ENCODE measurements at places on chromosomes 6 and 20.

GRCh38 chr6:52514514-52514913 lies 62.3 kb downstream of the TRAM2 start:
- DNase-seq = no peak

DNA sequence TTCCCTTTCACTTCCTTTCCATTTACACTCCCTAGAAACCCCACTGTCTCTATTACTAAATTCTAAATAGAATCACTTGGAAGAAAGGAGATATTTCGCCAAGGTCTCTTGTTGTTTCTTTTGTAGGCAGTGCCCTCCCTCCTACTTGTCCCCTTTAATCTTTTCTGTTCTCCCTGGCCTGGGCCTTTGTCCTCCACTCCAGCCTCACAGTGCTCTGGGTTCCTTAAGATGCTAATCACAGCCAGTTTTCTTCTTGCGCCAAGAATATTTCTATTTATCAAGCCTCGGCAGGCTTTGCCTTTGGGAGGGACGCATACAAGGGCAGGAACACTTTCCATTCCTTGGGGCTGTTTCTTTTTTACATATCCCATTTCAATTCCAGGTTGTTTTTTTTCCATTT lies 520.6 kb upstream of the CHD6 start:
- no peak for DNase-seq

GRCh38 chr6:149235130-149235561 lies 82.4 kb upstream of the TAB2 start:
- DNase-seq = no peak

DNA sequence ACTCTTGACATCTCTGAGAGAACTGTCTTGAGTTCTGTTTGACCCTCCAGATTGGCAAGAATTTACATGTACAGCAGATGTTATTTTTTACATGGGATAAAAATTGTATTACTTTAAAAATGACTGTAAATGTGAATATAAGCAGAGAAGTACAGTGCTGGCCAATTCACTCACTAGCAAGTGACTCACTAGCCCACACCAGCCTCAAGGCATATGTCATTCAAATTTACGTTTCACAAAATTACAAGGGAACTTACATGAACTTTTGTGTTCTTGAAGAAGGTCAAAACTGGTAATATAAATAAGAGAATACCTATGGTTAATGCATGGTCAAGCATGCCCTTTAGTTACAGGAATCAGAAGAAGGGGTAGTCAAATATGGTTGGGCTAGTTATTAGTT lies 54.0 kb upstream of the HMGCLL1 start:
- no peak for DNase-seq

DNA sequence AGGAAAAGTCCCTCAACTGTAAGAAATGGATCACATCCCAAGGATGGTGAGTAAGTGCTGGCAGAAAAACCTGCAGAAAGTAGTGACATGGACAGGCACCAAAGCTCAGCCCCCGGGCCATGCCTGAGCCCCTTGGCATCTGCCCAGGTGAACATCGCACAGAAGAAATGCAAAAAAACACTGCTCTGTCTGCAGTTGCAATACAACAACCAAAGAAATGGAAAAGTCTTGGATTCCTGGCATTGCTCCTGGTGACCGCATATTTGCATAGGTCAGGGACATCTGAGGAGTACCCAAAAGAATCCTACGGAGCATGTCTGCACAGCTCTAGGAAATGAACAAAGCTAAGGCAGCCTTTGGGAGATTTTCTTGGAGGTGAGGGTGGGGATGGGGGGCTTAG lies 63.1 kb upstream of the PTPRT start:
- no peak for DNase-seq

DNA sequence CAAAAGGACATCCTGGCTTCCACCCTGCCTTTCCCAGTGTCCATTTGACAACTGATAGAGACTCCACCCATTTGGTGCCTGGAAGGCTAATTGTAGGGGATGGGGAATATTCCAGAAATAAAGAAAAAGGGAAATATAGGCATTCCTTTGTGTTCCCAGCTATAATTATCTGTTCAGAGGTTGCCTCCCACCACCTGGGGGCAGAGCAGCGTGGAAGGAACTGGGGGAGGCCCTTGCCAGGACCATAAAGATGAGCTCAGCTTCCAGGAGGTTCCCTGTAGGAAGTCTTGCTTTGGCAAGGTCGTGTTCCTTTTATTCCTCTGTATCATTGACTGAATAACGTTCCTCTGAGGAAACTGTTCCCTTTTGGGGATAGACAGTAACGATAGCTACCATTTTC lies 214.7 kb downstream of the TFAP2C start:
- DNase-seq = no peak

- DNase-seq = no peak
Measured at GRCh38 chr6:2851727-2852513, 10.3 kb upstream of the SERPINB1 start.

DNA sequence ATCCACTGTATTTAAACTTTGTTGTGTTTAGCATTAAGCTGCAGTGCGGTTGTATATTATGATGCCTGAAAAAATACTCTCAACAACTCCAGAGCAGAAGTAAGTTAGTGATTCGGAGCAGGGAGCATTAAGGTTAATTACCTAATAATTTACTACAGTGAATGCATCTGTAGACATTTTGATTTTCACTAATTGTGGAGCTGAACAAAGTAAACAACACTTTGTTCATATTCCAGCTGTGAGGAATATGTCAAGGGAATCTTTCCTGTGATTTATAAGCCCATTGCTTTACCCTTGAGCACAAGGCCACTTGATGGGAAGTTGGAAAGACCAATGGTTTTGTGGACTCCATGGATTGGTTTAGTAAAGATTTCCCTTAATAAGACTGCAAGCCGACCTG lies 77.1 kb downstream of the CBLN4 start:
- DNase-seq = no peak

All from stimulated activated CD8-positive, alpha-beta memory T cell treated with anti-CD3 and anti-CD28 coated beads, Interleukin-12 subunit alpha, Interleukin-12 subunit beta, amount 100 ng/mL, for 4 hours (primary cell).